Bronchial epithelial cell (primary cell): ENCODE measurements at places on chromosomes 1 and 21. TPM values are rescaled to one million over a fixed set of nuclear protein-coding genes. Genes with fewer than 3 reads are reported as not detected.

LCE1B gene
- total RNA-seq: not detected in 2 replicates

OR2T35 gene
- total RNA-seq: not detected in 2 replicates

LMX1A gene
- not detected in 2 replicates for total RNA-seq

ADORA3 gene
- not detected in 2 replicates for total RNA-seq

SPATA1 gene
- total RNA-seq: 0.26 and 0.38 TPM in 2 replicates

PLA2G2D gene
- not detected in 2 replicates for total RNA-seq
